ENCODE measurements at places on chromosomes 11 and 22.

DNA sequence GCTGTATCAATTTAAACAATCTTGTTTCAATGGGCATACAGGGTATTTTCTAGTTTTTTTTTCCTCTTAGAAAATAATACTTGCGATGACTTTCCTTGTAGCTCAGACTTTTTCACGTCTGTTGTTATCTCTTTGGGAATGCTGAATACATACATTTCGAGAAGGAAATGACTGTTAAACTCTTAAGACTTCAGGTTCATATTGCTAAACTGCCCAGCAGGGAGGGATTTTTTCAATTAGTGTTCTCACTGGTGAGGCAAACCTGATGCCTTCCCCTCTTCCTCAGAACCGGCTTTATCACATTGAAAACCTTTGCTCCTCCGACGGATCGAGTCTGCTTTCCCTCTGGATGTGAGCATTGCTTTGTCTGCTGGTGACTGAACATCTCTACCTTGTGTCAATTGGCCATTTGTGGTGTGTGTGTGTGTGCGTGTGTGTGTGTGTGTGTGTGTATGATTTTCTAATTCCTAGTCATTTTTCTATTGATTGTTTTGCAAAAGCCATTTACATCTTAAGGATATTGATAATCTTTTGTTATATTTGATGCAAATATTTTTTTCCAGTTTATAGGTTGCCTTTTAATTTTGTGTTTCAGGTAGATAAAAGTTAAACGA is 6.6 kb downstream of the NEAT1 start:
- peaks cover 63% of the 10 kb centered on the region for H3K36me3 ChIP-seq
- peaks cover 74% of the 10 kb centered on the region for H3K4me1 ChIP-seq
- DNase-seq, result no peak
- peak overlapping the region; percentile 89 for H3K4me3 ChIP-seq
- H3K27ac ChIP-seq, result peak overlapping the region; percentile 98

DNA sequence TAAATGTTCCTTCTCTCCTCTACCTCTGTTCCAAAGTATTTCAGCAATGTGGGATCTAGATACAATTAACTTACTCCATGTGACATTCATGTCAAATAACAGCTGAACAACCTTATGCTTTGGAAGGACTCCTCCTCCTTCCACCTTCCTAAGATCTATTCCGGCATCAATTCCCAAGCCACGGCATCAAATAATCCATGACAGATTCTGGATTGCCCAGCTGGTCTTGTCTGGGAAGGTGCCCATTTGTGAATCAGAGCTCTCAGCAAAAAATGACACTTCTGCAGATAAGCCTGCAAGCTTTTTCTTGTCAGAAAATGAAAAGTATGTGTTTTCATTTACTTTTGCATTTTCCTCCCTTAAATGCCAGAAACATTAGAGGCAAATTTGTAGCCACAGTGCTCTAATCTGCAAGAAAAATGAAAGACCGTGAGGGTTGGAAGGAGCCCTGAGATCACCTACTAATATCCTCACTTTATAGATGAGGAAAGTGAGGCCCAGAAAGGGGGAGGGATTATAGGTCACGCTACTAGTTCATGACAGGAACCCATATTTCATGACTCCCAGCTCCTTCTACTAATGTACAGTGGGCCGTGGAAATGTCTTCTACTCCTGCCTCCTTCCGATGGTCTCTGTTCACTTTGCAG is 124.0 kb downstream of the ME3 start:
- H3K4me1 ChIP-seq, result no peaks in the 10 kb centered on the region
- H3K4me3 ChIP-seq, result no peak overlapping the region
- H3K27me3 ChIP-seq, result no peaks in the 10 kb centered on the region
- DNase-seq, result no peak

- H3K36me3 ChIP-seq, result no peaks in the 10 kb centered on the region
- no peak overlapping the region for H3K27ac ChIP-seq
- DNase-seq, result no peak
These were observed 87.1 kb upstream of the TMEM45B start for GRCh38 chr11:129728581-129728980.

- no peaks in the 10 kb centered on the region for H3K27me3 ChIP-seq
- H3K27ac ChIP-seq, result no peak overlapping the region
- H3K4me3 ChIP-seq, result no peak overlapping the region
- no peaks in the 10 kb centered on the region for H3K4me1 ChIP-seq
These were observed 123.7 kb upstream of the CCDC90B start for GRCh38 chr11:83409891-83410290.

DNA sequence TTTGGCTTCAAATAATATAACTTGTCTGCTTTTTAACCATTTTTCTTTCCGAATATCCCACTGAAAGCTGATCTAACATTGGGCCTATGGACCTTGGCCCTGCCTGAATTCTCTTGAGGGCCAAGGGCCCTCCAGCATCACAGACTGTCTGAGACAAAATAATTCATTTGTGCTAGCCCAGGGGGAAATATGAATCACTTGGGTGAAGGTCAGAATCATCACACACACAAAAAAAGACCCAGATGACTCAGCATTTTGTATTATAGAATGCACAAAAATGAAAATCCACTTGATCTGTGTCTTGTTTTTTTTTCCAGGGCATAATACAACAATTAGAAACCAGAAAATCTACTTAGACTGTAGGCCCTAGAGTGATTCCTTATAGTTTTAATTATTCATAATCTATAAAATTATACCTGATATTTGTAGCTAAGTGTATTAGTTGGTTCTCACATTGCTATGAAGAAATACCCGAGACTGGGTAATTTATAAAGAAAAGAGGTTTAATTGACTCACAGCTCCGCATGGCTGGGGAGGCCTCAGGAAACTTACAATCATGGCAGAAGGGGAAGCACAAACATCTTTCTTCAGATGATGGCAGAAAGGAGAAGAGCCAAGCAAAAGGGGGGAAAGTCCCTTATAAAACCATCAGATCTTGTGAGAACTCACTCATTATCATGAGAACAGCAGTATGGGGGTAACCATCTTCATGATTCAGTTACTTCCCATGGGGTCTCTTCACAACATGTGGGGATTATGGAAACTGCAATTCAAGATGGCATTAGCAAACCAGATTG is 15.6 kb upstream of the RDX start:
- H3K4me1 ChIP-seq, result no peaks in the 10 kb centered on the region
- H3K27ac ChIP-seq, result peak overlapping the region; percentile 1
- H3K4me3 ChIP-seq, result no peak overlapping the region
- no peaks in the 10 kb centered on the region for H3K36me3 ChIP-seq

- DNase-seq, result no peak
- H3K4me3 ChIP-seq, result no peak overlapping the region
- no peaks in the 10 kb centered on the region for H3K4me1 ChIP-seq
- H3K27me3 ChIP-seq, result no peaks in the 10 kb centered on the region
These were observed 24.2 kb downstream of the EIF4G2 start for GRCh38 chr11:10784232-10785145.

- no peaks in the 10 kb centered on the region for H3K27me3 ChIP-seq
- H3K27ac ChIP-seq, result no peak overlapping the region
- peaks cover 26% of the 10 kb centered on the region for H3K36me3 ChIP-seq
- H3K4me3 ChIP-seq, result no peak overlapping the region
- DNase-seq, result no peak
- H3K4me1 ChIP-seq, result no peaks in the 10 kb centered on the region
These were observed 61.6 kb downstream of the METTL15 start for GRCh38 chr11:28169816-28170215.

DNA sequence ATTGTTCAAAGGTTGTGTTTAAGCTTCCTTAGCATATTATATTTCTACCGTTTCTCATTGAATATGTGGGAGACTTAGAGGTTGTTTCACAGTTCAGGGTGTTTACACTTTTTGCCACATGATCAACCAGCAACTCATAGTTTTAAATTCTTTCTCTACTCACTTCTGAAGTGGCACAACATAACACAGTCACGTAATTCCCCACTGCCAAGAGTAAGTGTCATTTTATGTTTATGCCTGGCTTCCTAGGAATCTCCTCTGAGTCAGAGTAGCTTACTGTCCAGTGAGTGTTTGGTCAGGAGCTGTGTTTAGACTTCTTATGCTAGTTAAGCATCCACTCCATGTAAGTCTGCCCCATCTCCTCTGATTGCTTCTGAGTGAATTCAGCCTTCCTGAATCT is 520.8 kb upstream of the KIRREL3 start:
- no peak overlapping the region for H3K27ac ChIP-seq
- no peak for DNase-seq
- no peaks in the 10 kb centered on the region for H3K27me3 ChIP-seq

DNA sequence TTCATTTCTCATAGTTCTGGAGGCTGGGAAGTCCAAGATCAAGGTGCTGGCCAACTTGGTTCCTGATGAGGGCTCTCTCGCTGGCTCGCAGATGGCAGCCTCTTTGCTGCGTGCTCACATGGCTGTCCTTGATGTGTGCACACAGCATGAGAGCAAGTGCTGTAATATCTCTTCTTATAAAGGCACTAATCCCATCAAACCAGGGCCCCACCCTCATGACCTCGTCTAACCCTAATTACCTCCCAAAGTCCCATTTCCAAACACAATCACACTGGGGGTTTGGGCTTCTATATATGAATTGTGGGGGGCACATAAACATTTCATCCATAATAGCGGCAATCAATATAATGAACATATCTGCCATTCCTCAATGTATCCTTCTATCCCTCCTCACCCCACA is 1062.1 kb downstream of the BRD1 start:
- no peak overlapping the region for H3K27ac ChIP-seq
- H3K36me3 ChIP-seq, result peaks cover 6% of the 10 kb centered on the region
- no peaks in the 10 kb centered on the region for H3K27me3 ChIP-seq
- no peaks in the 10 kb centered on the region for H3K4me1 ChIP-seq
- no peak overlapping the region for H3K4me3 ChIP-seq

GRCh38 chr22:36435516-36436415 is 45.7 kb downstream of the TXN2 start:
- no peaks in the 10 kb centered on the region for H3K27me3 ChIP-seq
- H3K4me3 ChIP-seq, result no peak overlapping the region
- H3K4me1 ChIP-seq, result peaks cover 7% of the 10 kb centered on the region
- DNase-seq, result no peak

DNA sequence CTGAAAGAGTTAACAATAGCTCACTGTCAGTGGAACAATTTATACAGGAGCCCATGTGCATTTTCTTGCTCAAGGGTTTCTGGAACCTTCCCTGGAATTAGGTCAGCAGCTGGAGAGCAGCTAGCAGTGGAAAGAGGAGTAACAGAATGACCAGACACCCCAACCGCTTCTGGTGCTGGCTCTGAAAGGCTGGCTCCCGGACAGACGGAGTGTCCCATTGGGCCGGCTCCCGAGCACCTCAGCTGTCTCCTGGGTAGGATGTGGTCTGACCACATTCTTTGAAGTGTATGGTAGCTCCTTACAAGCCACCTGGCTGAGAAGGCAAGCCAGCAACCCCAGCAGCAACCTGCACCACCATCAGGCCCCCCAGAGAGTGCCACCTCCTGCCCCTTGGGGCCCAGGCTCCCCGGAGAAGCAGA is 44.7 kb downstream of the ABTB2 start:
- DNase-seq, result no peak
- H3K4me1 ChIP-seq, result peaks cover 37% of the 10 kb centered on the region
- no peaks in the 10 kb centered on the region for H3K36me3 ChIP-seq
- no peak overlapping the region for H3K4me3 ChIP-seq
- H3K27me3 ChIP-seq, result no peaks in the 10 kb centered on the region

DNA sequence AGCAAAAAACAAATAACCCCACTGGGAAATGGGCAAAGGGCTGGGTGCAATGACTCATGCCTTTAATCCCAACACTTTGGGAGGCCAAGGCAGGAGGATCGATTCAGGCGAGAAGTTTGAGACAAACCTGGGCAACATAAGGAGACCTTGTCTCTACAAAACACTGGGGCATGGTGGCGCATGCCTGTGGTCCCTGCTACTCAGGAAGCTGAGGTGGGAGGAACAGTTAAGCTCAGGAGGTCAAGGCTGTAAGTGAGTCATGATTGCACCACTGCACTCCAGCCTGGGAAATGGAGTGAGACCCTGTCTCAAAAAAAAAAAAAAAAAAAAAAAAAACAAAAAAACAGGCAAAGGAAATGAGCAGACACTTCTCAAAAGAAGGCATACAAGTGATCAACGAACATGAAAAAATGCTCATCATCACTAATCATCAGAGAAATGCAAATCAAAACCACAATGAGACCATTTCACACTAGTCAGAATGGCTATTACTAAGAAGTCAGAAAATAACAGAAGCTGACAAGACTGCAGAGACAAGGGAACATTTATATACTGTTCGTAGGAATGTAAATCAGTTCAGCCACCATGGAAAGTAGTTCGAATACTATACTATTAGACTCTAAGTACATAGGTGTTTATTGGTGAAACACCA is 48.2 kb upstream of the SMCO4 start:
- H3K36me3 ChIP-seq, result no peaks in the 10 kb centered on the region
- no peaks in the 10 kb centered on the region for H3K27me3 ChIP-seq
- DNase-seq, result no peak
- no peak overlapping the region for H3K4me3 ChIP-seq
- no peak overlapping the region for H3K27ac ChIP-seq

GRCh38 chr11:60111793-60112192 is 23.3 kb downstream of the MS4A2 start:
- H3K4me3 ChIP-seq, result no peak overlapping the region
- no peaks in the 10 kb centered on the region for H3K27me3 ChIP-seq
- DNase-seq, result no peak
- no peaks in the 10 kb centered on the region for H3K36me3 ChIP-seq
- H3K27ac ChIP-seq, result no peak overlapping the region
- H3K4me1 ChIP-seq, result no peaks in the 10 kb centered on the region

DNA sequence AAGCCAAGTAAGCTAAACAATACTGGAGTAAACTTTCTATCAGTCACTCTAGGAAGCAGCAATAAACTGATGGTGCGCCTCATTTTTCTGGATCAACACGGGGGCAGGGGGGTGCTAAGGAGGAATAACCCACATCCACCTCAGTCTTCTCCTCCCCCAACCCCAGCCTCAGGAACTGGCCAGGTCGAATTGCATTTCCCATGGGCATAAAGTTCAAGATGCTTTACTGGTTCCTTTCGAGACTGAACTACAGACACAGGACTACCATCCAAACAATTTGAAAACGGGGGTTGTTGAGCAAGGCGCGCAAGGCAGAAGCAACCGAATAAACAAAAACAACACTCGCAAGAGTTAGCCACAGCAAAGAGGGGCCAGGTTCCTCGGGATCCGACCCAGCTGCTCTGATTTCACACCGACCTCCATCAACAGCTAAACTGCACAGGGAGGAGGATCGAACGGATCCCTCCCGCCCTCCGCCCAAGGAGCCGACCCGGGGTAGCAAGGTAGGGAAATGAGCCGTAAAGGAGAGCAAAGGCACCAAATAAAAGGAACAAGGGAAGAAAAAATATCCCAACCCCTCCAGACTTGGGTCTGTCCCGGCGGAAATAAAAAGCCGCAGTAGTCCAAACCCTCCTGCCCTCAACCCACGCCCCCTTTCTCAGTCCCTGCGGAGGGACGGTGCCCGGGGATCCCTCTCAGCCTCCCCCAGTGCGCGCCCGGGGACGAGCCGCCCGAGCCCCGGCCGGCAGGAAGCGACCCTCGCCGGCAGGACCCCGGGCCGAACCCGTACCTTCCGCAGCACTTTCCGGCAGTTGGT is 801 bp downstream of the SESN3 start:
- peak overlapping the region; percentile 67 for H3K4me3 ChIP-seq
- no peak for DNase-seq
- H3K27ac ChIP-seq, result peak overlapping the region; percentile 96

GRCh38 chr11:765025-765801 is 12.1 kb downstream of the GATD1 start:
- H3K36me3 ChIP-seq, result peaks cover 98% of the 10 kb centered on the region
- H3K4me1 ChIP-seq, result peaks cover 10% of the 10 kb centered on the region
- no peaks in the 10 kb centered on the region for H3K27me3 ChIP-seq
- no peak overlapping the region for H3K27ac ChIP-seq
- H3K4me3 ChIP-seq, result no peak overlapping the region
- no peak for DNase-seq

GRCh38 chr22:49561338-49561737 is 266.3 kb downstream of the BRD1 start:
- no peaks in the 10 kb centered on the region for H3K4me1 ChIP-seq
- H3K36me3 ChIP-seq, result no peaks in the 10 kb centered on the region
- H3K27me3 ChIP-seq, result no peaks in the 10 kb centered on the region
- DNase-seq, result no peak
